ENCODE measurements at places on chromosomes 11 and 22.

DNA sequence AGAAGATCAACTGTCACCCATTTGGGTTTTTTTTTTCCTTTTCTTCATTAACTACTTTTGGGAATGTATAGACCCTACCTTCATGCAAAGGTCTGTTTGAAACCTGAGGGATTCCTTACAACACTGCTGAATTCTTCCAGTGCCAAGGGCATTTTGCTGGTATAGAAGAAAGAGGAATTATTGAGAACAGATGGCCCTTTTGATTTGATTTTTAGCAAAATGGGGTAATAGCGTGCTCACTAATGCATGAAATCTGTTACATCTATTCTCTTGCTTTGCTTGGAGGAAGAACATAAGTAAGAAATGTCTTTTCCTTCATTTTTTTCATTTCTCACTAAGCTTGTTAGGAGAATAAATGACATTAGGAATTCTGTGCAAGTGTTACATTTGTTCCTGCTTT lies 501.9 kb downstream of the TMEM135 start:
- DNase-seq = no peak

- DNase-seq = no peak
Measured at GRCh38 chr11:64801158-64801464, 1.9 kb downstream of the MAP4K2 start.

DNA sequence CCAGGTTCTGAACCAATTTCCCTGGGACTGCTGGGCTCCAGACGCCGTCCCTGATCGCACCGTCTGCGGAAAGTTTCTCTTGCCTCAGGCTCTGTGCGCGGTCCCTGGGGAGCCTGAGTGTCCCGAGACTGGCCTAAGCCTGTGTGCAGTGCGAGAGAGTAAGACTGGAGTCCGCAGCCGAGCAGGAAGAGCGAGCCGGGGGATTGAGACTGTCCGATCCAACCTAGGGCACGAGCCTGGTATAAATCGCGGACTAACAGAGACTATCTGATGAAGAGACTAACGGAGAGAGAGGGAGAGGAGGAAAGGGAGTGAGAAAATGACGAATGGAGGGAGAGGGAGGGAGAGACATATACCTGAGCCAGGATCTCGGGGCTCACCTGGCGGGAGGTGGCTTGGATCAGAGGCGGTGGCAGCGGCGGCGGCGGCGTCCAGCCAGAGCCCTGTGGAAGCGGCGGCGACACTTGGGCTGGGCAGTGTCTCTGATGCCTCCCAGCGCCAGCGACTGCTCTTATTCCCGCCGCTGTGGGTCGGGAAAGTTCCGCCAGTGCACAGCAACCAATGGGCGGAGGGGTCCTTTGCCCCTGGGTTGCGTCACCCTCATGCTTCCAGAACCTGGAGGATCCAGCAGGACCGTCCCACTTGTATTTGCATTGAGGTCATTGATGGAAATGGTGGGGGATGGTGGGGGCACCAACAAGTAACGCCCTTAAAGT lies at the start of gene CALCA:
Gene CALCA (minus strand): TSS at position 487 of the 716 bp plus-strand sequence. CDS start 1,159 bp downstream, outside the sequence.
- DNase-seq = no peak

GRCh38 chr11:43576320-43576802 lies 104.2 kb upstream of the HSD17B12 start:
- no peak for DNase-seq

DNA sequence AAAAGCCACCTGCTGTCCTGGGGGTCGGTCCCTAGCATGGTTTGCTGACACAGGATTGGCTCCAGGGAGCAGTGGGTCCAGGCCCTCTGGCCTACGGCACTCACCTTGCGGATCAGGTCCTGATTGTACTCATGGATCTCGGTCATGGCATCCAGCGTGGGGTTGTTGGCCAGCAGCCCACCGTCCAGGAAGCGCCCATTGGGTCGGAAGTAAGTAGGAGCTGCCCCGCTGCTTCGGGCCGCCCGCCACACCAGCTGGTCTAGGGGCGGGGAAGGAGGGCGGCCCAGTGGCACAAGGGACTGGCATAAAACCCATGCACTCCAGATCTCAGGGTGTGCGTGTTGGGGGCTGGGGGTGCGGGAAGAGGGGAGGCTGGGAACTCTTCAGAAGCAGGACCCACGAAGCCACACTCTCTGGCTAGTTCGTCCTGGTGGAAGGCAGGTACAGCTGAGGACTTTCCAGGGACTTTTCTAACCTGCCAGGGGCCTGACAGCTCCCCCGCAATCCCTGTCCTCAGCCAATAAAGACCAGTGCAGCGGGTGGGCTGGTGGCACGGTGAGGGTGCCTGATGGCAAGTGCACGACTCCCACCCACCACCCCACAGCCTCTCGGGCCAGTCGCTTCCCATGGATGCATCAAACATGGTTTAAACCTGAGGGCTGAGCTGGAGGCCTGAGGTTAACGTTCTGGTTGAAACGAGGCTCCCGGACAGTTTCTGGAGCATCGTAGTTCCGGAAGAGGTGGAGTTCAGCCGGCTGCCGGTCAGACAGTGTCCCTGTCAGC lies 5.1 kb upstream of the BAIAP2L2 start:
- no peak for DNase-seq

All from cortex of kidney (tissue), 1 donor.